Activated naive CD4-positive, alpha-beta T cell treated with anti-CD3 and anti-CD28 coated beads for 36 hours (primary cell): ENCODE measurements at places on chromosomes 13 and 19. TPM values are rescaled to one million over a fixed set of nuclear protein-coding genes. Genes with fewer than 3 reads are reported as not detected.

GRCh38 chr19:848386-848921 lies 3.6 kb upstream of the ELANE start:
- peaks cover 4% of the 10 kb centered on the region for H3K4me1 ChIP-seq
- DNase-seq = no peak
- no peak overlapping the region for H3K4me3 ChIP-seq
- peaks cover 50% of the 10 kb centered on the region for H3K27me3 ChIP-seq

GRCh38 chr13:24116131-24116530 lies 44.4 kb upstream of the SPATA13 start:
- H3K36me3 ChIP-seq = no peaks in the 10 kb centered on the region
- H3K27me3 ChIP-seq = peaks cover 2% of the 10 kb centered on the region
- H3K4me1 ChIP-seq = no peaks in the 10 kb centered on the region

DNA sequence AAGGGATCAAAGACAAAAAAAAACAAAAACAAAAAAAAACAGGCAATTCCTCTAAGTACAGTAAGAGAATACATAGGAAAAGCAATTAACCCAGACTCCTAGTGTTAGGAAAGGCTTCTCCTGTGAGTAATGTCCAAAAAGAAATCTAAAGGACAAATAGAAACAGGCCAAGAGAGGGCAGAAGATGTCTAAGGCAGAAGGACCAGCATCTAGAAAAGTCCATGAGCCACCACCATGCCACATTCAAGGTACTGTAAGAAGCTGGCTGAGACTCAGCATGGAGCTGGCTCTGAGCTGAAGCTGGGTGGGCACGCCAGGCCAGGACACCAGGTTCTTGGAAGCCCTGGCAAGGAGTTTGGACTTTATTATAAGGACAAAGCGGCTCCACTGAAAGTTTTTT lies 118.1 kb upstream of the FRY start:
- DNase-seq = no peak
- H3K4me1 ChIP-seq = no peaks in the 10 kb centered on the region
- H3K27ac ChIP-seq = no peak overlapping the region
- no peak overlapping the region for H3K4me3 ChIP-seq
- H3K36me3 ChIP-seq = no peaks in the 10 kb centered on the region

DNA sequence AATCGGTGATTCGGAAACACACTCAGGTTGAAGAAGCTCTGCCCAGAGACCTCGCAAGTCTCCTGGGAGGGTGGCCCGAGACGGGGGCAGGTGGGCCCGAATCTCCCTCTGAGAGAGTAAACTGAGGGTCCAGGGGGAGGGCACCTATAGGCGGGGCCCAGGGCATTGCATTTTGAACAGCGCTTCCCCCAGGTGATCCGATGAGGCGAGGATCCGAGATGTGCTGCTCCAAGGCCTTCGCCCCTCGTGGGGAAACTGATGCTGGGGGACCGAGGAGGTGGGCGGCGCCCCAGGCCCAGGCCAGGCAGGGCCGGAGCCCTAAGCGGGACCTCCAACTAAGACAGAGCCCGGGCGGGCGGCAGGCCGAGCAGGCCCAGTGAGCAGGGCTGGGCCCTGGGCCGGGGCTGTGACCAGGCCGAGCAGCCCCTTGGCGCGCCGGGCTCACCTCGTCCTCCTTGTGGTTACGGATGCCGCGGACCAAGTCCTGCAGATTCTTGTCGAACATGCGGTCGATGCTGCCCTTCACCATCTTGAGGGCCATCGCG lies 500 bp downstream of the AP3D1 start:
- no peaks in the 10 kb centered on the region for H3K36me3 ChIP-seq
- peaks cover 45% of the 10 kb centered on the region for H3K4me1 ChIP-seq
- H3K4me3 ChIP-seq = peak overlapping the region; percentile 83
- DNase-seq = peak; percentile 29

DNA sequence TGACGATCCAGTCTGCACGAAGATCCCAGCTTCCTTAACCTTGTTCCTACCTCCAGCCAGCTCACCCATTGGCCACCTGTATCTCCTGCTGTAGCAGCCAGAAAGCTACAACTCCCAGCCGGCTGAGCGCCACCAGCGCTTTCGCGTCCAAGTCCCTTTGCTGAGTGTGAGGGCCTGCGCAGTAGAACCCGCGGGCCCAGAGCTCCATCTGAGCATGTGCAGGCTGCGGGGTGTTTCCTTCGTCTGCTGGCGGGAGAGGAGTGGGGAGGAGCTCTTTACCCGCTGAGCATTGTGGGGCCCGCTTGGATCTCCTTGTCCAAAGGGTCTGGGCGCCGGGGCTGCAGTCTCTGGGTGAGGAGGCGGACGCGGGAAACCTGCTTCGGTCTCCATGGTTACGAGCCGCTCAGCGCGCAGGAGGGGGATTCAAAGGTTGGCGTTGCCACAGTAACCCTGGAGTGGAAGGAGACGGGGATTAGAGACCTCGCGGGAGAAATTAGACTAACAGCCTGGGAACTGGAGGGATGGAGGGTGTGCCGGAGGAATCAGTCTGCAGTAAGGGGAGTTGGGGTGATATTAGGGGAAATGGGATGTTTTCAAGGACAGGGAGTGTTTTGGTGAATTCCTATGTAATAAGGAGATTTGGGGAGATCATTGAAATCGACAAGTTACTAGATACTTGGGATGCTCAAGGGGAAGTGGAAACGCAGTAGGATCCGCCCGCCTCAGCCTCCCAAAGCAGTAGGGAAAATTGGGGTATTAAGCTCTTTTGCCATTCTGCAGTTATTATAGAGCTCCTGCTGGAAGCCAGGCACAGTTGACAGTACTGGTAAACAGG lies 33.5 kb downstream of the ZSWIM9 start:
- H3K27me3 ChIP-seq = no peaks in the 10 kb centered on the region
- peaks cover 16% of the 10 kb centered on the region for H3K36me3 ChIP-seq
- peak; percentile 96 for DNase-seq
- peaks cover 21% of the 10 kb centered on the region for H3K4me1 ChIP-seq

- peaks cover 38% of the 10 kb centered on the region for H3K4me1 ChIP-seq
- H3K36me3 ChIP-seq = peaks cover 5% of the 10 kb centered on the region
- H3K27ac ChIP-seq = peak overlapping the region; percentile 79
- no peaks in the 10 kb centered on the region for H3K27me3 ChIP-seq
- no peak overlapping the region for H3K4me3 ChIP-seq
Observed at GRCh38 chr19:4060621-4061177, 6.0 kb downstream of the ZBTB7A start.

DNA sequence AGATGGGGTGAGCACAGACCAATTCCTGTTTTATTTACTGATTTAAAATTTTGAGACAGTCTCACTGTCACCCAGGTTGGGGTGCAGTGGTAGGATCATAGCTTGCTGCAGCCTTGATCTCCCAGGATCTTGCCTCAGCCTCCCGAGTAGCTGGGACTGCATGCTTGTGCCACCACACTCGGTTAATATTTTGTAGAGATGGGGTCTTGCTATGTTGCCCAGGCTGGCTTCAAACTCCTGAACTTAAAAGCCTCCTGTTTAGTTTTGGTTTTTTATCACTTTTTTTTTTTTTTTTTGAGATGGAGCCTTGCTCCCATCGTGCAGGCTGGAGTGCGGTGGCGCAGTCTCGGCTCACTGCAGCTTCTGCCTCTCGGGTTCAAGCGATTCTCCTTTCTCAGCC lies 4.7 kb downstream of the UBA52 start:
- peaks cover 27% of the 10 kb centered on the region for H3K4me1 ChIP-seq
- no peaks in the 10 kb centered on the region for H3K27me3 ChIP-seq
- no peak overlapping the region for H3K27ac ChIP-seq
- no peak overlapping the region for H3K4me3 ChIP-seq

DNA sequence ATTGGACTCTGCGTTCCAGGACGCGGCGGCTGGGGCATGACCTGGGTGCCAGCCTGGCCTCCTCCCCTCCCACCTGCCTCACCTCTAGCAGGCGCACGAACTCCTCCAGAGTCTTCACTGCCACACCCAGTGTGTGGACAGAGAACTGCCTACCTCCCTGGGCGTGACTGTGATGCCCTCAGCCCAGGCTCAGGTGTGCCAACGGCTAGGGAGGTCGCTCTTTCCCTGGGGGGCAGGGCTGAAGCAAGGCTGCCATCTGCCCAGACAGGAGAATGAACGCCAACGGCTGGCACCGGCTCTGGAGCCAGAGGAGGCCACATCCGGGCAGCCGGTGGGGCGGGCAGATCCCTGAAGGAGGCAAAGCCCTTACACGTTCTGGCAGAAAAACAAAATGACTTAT lies 11.3 kb downstream of the NANOS3 start:
- H3K27ac ChIP-seq = no peak overlapping the region
- H3K4me1 ChIP-seq = peaks cover 5% of the 10 kb centered on the region
- no peak for DNase-seq
- no peaks in the 10 kb centered on the region for H3K27me3 ChIP-seq
- no peak overlapping the region for H3K4me3 ChIP-seq

- H3K4me3 ChIP-seq = no peak overlapping the region
- DNase-seq = peak; percentile 78
- no peaks in the 10 kb centered on the region for H3K36me3 ChIP-seq
- H3K27me3 ChIP-seq = peaks cover 9% of the 10 kb centered on the region
Observed at GRCh38 chr19:5369962-5370367, 29.4 kb upstream of the PTPRS start.

GRCh38 chr13:80074143-80074752 lies 266.7 kb downstream of the SPRY2 start:
- no peaks in the 10 kb centered on the region for H3K4me1 ChIP-seq
- DNase-seq = no peak
- H3K36me3 ChIP-seq = no peaks in the 10 kb centered on the region
- no peaks in the 10 kb centered on the region for H3K27me3 ChIP-seq
- H3K4me3 ChIP-seq = no peak overlapping the region

DNA sequence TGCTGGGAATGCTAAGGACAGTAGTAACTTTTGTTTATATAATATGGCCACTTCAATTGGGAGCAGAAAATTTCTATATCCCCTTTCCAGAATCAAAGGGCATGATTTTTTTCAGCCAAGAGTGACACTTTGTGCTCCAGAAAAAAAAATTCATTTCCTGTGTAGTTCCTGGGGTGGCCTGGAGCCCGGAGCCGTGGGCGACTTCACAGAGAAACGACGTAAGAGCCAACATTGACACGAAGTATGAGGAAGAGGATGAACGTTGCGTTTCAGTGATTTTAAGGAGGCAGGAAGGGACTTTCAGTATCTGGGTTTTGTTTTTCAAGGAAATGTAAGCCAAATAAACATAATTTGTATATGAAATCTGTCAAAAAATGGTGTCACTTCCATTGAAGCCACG lies 187.6 kb downstream of the STK24 start:
- no peak overlapping the region for H3K27ac ChIP-seq
- H3K27me3 ChIP-seq = peaks cover 2% of the 10 kb centered on the region
- H3K36me3 ChIP-seq = no peaks in the 10 kb centered on the region
- no peak for DNase-seq
- H3K4me3 ChIP-seq = no peak overlapping the region
- no peaks in the 10 kb centered on the region for H3K4me1 ChIP-seq

DNA sequence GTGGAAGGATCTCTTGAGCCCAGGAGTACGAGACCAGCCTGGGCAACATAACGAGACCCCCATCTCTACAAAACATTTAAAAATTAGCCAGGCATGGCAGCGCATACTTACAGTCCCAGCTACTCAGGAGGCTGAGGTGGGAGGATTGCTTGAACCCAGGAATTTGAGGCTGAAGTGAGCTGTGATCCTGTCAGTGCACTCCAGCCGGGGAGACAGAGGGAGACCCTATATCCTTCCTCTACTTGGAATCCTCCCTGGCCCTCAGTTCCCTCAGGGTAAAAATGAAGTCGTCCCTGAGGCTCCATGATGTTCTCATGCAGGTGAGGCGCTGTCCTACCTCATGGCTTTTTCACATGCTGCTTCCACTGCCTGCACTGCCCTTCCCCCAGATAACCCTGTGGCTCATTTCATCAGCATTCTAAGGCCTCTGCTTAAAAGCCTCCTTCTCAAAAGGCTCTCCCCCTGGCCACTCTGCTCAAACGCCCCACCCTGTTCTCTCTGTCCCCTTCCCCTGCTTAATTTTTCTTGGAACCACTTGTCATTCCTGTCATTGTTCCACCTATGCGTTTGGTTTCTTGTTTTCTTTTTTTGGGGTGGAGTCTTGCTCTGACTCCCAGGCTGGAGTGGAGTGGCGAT lies 19.2 kb downstream of the DNM2 start:
- peaks cover 40% of the 10 kb centered on the region for H3K4me1 ChIP-seq
- H3K36me3 ChIP-seq = peaks cover 8% of the 10 kb centered on the region
- no peak overlapping the region for H3K27ac ChIP-seq
- H3K27me3 ChIP-seq = no peaks in the 10 kb centered on the region

DNA sequence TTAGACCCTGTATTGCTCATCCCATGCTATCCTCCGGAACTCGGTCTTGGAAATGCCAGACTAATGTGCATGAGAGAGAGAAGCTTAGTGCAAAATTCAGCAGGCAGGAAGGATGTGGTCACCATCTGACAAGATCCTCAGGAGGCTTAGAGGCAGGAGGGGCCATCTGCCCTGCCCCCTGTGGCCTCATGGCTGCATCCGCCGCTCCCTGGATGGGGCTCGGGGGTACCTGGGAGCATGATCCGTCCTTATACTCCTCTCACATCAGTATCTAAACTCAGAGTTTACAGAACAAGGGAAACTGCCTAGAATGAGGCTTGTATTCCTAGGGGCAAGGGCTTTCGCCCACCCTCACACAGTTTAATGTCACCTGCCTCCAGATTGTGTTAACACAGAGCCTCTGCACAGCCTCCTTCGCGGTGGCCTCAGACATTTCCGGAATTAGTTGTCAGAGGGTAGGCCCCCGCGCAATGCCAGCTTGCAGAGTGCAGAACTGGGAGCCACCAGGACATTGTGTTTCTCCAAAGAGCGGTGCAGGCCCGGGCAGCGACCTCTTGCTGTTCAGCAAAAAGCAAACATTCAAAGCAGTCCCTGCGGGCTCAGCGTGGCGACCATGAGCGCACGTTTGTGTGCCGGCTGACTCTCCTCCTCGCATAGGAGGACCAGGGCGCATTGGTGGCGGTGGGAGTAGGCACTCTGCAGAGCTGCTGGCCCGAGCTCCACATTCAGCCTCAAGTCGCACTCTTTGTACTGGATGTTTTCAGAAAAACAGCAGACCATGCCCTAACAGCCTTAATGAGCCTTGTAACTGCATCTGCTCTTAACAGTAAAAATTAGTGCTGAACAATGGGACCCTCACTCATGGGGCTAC lies 39.1 kb downstream of the GPR12 start:
- peaks cover 18% of the 10 kb centered on the region for H3K4me1 ChIP-seq
- H3K27ac ChIP-seq = no peak overlapping the region
- no peaks in the 10 kb centered on the region for H3K36me3 ChIP-seq
- H3K27me3 ChIP-seq = no peaks in the 10 kb centered on the region
- H3K4me3 ChIP-seq = peak overlapping the region; percentile 56

GRCh38 chr13:40306817-40307216 lies 359.6 kb downstream of the FOXO1 start:
- H3K4me3 ChIP-seq = no peak overlapping the region
- no peaks in the 10 kb centered on the region for H3K27me3 ChIP-seq
- H3K36me3 ChIP-seq = peaks cover 11% of the 10 kb centered on the region
- H3K4me1 ChIP-seq = peaks cover 38% of the 10 kb centered on the region
- DNase-seq = peak; percentile 80
- H3K27ac ChIP-seq = peak overlapping the region; percentile 4

Gene EPS8L1
- 0.88 TPM for total RNA-seq

Gene XPO4
- 21.2 TPM for total RNA-seq

Gene IGFL1
- not detected for total RNA-seq

Gene CACNA1A
- total RNA-seq = 0.35 TPM

Gene OVOL3
- not detected for total RNA-seq
